NCI-H82 (cell line): ENCODE measurements at places on chromosomes 6 and 20.

- no peak for DNase-seq
These were observed 23.1 kb upstream of the C6orf141 start for GRCh38 chr6:49527320-49527719.

GRCh38 chr20:23587631-23588030 is 18.1 kb downstream of the CST9 start:
- DNase-seq, result no peak

- DNase-seq, result no peak
These were observed 31.5 kb upstream of the ADTRP start for GRCh38 chr6:11810039-11810541.

GRCh38 chr6:81752921-81753710 is 635 bp upstream of the TENT5A start:
- peak; percentile 77 for DNase-seq

GRCh38 chr6:75116946-75117345 is 88.9 kb downstream of the COL12A1 start:
- no peak for DNase-seq

DNA sequence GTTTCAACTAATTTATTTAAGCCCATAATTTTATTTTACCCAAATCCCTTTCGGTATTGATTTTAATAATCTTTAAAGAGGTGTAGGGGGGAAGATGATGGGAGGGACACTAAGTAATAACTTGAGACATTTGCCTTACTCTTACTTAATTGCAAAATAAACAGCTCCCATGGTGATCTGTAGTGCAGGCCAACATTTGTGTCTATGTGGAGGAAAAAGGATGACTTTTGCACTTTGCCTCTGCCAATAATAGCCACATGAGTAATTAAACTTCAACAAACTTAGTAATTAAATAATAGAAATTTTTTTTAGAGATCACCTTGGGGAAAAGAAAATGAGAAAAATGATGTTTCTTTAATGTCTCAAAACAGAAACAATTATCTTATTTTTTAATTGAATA is 29.9 kb upstream of the CD2AP start:
- no peak for DNase-seq

GRCh38 chr20:38173237-38174156 is 8.4 kb upstream of the TGM2 start:
- peak; percentile 31 for DNase-seq

DNA sequence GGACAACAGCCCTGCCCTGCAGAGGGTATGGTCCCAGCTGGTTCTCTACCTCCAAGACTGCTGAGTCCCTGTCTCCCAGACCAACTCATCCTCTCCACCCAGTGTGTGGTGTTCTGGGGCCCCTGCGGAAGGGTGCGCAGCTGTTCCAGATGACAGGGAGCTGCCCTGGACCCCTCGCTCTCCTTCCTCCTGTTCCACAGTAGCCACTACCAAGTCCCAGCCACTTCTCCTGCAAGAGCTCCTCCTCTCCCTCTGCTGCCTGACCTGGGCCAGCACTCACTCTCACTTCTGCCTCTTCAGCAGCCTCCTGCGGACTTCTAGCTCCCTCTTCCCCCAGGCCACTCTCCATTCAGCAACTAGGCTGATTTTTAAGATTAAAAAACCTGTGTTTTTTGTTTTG is 40.1 kb upstream of the TMEM181 start:
- DNase-seq, result no peak

GRCh38 chr6:36702656-36703055 is 5.0 kb downstream of the RAB44 start:
- DNase-seq, result no peak

DNA sequence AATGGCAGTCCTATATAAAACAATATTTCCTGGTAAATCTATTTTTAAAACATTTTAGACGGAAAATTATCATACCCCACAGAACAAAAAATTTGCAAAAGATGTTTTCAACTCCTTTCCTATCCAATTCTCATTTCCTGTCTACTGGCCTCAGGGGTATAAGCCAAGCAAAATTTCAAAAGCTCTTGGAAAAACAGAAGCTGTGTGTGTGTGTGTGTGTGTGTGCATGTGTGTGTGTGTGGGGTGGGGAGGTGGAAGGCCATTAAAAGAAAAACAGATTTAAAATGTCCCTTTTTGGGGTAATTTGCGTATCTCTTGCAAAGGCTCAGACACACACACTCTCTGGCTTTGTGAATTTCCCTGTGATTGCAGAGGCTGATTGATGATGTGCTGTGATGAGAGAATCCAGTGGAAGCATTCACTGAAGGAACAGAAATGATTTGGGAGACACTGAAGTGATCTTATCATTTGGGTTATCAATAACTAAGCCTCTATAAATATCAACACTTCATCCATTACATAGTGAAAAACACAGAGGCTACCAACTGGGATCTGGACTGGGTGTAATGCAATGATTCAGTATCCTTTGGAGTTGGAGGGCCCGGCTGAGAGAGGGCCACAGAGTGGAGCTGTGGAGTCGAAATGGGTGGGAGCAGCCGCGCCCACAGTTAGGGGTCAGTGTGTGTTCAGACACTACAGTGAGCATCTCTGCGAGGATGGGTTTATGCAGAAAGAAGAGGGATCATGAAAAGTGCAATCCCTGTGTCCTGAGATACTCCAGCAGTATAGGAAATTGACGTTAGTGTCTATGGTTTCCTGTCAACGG is 106.8 kb upstream of the PREP start:
- peak; percentile 48 for DNase-seq

- DNase-seq, result peak; percentile 2
These were observed 469.3 kb downstream of the HAO1 start for GRCh38 chr20:7470912-7471311.
